Effector CD8-positive, alpha-beta T cell (primary cell): ENCODE measurements at places on chromosomes 13 and 19.

DNA sequence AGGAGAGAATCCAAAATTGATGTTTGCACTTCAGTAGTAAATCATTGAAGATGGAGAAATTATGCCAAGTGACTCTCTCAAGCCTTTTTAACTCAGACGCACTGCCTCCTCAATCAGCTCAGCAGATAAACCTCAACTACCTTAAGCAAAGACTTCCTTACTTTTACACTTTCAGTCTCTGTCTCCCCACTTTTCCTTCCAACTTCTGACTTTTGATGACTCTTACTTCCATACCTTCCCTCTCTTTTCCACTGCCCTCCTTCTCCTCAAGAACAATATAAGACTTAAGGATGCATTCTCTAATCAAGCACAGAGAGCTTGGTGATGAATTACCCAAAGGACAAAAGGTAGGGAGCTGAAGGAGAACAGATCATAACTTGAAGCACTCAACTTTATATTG, 4.8 kb upstream of the DACH1 start:
- no peak for DNase-seq

GRCh38 chr19:50514346-50515167, 844 bp upstream of the ASPDH start:
- DNase-seq: no peak

DNA sequence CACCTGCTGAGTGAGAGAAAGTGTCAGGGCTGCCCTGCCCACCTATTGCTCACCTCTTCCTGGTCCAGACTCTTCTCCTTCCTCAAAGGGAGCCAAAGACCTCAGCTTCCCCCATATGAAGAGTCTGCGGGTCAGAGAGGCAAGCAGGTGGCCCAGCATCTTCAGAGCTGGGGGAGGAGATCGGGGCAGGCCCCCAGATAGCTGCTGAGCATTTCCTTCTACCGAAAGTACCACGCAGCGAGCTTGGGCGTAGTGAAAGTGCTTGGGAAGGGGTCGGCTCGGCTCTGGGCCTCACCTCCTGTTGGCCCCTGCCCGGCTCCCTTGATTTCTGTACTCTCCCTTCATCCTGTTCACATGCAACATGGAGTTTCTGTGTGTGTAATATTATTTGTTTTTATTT, 12.2 kb upstream of the ZNF536 start:
- no peak for DNase-seq

- DNase-seq: no peak
Observed at GRCh38 chr13:71219698-71220415, 647.1 kb downstream of the DACH1 start.

- DNase-seq: no peak
Observed at GRCh38 chr13:72368031-72368430, 359.4 kb downstream of the MZT1 start.

- DNase-seq: peak; percentile 34
Observed at GRCh38 chr19:50486823-50487515, 10.3 kb upstream of the GARIN5A start.

GRCh38 chr13:42603571-42603970, 29.6 kb downstream of the TNFSF11 start:
- no peak for DNase-seq

DNA sequence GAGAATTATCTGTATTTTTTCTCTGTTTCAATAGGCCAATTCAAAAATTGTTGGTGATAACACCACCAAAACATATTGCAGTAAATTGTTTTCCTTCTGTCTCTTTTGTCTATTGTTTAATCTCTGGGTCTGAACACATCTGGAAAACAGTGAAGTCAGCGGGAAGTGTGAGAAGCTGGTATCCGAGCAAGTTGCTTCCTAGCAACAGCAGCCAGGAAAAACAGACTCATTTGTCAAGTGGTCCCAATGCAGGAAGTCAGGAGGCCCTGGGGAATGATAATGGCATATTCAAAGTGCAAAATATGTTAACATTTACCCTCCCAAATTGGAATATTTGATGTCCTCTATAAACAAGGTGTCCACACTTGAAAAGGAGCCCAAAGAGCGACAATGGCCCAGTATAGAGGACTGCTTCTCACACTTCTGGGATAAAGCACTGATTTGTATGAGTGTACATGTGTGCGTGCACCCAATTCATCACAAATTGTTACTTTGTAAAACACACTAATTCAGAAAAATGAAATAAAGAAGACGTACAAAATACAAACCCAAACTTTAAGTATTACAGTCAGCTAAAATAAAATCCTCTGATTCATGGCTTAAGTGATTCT, 515.0 kb downstream of the TBC1D4 start:
- DNase-seq: no peak

DNA sequence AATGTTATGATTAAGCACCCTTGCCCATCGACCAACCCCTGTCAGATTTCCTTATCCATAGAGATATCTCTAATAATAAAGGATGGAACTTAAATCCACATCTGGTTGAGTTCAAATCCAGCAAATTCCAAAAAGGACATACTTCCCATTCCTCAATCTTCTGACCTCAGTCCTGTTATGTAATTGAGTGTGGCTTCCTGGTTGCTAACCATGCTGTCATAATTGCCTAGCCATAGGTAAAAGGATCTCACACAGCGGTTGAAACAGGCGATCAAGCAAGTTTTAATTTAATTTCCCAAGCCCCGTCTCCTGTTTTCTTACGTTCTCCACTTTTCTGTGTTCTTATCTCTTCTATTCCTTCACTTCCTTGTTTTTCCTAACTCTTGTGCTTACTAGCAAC, 550.3 kb downstream of the GPC6 start:
- no peak for DNase-seq

GRCh38 chr13:27274631-27275030, 4.0 kb downstream of the RASL11A start:
- no peak for DNase-seq

DNA sequence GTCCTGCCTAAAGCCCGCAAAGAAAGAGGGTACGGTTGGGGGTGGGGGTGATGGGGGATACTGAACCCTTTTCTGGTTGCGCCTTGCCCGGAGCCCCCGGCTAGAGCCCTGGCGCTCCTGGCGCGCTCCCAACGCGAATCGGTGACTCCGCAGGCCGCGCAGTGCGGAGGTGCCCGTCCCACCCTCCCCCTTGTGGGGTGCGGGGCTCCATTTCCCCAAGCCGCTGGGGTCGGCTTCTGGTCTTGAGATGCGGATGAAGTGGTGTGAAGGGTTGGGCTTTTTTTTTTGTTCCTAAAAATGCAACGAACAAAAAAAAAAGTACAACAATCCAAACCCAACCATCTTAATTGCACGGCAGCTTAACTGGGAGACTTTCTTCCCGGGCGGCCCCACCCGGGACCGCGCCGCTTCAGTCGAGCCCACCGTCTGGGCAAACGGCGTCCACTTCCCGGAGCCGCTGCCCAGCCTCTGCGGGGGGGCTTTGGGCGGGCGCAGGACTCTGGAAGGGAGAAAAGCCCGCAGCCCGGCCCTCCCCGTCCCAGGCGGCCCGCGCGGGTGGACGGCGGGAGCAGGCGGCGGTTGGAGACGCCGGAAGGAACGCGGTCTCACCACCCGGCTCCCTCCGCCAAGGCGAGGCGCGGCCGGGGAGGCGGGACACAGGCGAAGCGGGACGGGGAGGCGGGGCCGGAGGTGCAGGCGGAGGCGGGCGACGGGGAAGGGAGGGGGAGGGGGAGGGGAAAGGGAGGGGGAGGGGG, 504 bp upstream of the TRIM13 start:
- DNase-seq: peak; percentile 71

GRCh38 chr19:54104998-54105715, 2.5 kb downstream of the NDUFA3 start:
- no peak for DNase-seq

GRCh38 chr13:98445340-98446233, 131.3 kb downstream of the STK24 start:
- peak; percentile 68 for DNase-seq

DNA sequence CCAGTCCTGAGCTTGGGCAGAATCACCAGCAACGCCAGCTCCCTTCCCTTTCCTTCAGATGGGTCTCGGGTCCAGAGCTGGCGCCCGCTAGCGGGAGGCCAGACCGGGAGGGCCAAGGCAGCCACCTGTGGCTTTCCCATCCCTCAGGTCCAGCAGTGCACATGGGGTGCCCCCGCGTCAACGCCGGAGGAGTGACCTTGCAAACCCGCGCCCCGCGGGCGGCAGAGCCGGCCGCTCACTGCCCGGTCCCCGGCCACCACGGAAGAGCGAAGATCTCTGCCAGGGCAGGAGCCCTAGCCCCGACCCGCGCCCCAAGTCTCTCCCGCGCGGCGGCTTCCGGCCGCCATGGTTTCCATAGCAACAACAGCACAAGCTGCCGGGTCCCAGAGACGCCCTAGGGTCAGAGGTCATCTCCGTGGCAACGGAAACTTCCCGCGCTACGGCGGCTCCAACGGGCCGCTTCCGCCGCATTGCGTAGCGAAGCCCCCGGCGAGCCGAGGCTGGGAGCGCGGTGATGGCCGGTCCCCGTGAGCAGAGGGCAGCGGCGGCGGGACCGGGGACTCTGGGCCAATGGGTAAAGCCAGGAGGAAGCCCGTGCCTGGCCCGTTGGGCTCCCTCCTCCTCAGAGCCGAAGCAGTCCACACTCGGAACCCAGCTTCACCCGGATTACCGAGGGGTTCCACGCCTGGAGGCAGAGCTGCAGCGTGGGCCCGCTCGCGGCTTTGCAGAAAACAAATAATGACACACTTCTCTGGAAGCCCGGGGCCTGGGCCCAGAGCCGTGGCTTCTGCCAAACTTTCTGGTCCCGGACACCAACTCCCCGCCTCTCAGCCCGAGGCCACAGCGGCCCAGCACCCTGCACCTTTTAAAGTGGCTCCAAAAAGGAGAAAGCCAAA, 7.4 kb downstream of the FGF14 start:
- peak; percentile 92 for DNase-seq

GRCh38 chr13:33135097-33135496, 118.9 kb downstream of the KL start:
- no peak for DNase-seq

DNA sequence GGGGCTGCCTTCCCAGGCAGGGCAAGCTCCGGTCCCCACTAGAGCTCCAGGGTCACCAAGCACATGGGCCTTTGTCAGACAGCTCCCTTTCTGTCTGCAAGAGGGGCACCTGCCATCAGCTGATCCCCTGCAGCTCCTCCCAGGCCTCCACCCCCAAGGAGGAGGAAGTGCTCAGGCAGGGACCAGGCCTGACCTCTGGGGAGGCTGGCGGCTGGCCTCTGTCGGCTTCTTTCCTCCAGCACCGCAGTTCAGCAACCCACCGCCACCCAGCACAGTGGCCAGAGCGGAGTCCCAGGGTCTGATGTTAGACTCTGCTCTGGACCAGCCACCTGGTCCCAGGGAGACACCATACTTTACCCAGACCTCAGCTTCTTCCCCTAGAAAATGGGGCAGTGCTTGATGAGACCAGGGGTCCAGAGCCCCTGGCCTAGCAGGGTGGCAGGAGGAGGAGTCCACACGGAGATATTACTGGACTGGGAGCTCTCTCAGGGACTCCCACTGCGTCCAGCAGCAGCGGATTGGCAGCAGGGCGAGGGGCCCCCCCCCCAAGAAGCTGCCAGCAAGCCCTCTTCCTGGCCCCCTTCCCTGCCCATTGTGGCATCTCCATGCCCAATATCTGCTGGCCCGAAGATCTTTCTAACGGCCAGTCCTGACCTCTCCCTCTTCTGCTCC, 24.1 kb downstream of the NKPD1 start:
- DNase-seq: no peak

- DNase-seq: no peak
Observed at GRCh38 chr13:108657519-108657918, 28.1 kb downstream of the MYO16 start.

DNA sequence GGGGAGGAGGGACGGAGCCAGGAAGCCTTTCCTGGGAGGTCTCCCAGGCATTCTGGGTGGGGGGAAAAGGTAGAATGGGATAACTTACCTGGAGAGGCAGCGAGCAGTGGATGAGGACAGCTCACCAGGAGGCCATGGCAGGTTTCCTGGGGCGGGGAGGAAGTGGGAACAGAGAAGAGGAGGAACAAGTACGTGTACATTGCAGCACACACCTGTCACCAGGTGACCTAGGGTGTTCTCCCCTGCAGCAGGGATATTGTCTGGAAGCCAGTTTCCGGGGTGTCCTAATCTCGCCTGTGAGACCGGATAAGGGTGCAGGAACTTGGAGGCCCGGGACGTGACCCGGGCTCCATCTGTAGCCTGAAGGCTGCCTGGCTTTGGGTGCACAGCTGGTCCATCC, at the start of gene FUT3:
TSS of gene FUT3 (minus strand) at position 148 of the 400 bp plus-strand sequence.
- no peak for DNase-seq

GRCh38 chr19:38978326-38978689, 2.8 kb upstream of the FBXO17 start:
- no peak for DNase-seq

- no peak for DNase-seq
Observed at GRCh38 chr13:98819382-98820010, 67.0 kb upstream of the SLC15A1 start.

GRCh38 chr13:99471221-99472121, 29.8 kb upstream of the TM9SF2 start:
- no peak for DNase-seq

DNA sequence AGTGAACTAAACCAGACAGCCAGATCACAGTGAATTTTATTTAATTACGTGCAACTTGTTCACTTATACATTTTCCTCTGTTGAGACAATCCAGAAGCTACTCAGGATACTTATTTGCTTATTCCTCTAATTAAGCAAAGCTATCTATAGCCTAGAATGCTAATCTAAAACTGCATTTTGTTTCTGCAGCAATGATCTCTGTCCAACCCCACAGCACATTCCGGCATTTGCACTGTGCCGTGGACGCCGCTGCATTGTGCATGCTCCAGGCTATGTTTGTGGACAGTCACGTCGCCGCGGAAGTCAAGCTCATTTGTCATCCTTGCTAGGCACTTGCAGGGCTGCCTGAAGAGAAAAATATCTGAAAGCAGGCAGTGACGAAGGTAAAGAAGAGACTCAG, 406.9 kb downstream of the RFC3 start:
- DNase-seq: no peak

GRCh38 chr13:100438059-100438788, 150.4 kb downstream of the GGACT start:
- no peak for DNase-seq

- DNase-seq: no peak
Observed at GRCh38 chr13:53357582-53357981, 329.0 kb downstream of the OLFM4 start.

GRCh38 chr19:51333836-51334460, 8.0 kb downstream of the VSIG10L start:
- no peak for DNase-seq

GRCh38 chr19:5129691-5130090, 160.8 kb downstream of the KDM4B start:
- no peak for DNase-seq

GRCh38 chr13:76189882-76190519, 553.9 kb downstream of the LMO7 start:
- DNase-seq: no peak

- no peak for DNase-seq
Observed at GRCh38 chr13:34349091-34349722, 531.3 kb downstream of the RFC3 start.

DNA sequence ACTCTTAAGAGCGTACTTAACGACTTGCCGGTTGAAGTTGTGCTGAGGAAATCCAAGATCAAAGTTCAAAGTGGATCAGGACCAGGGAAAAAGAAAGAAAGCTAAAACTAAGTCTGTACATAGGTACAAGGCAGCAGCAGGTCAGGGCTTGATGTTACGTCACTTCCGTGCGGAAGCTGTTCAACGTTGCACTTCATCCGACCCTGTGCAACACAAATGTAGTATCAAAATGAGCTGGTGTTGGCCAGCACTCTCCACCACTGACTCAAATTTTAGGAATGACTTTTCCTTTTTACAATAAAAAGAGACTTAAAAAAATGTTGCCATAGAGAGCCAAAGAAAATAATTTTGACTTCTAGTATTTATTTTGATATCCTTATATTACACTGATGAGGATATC, 1315.4 kb downstream of the EFNB2 start:
- DNase-seq: no peak

- DNase-seq: no peak
Observed at GRCh38 chr19:40283414-40284250, 1.5 kb downstream of the AKT2 start.
